Astrocyte of the cerebellum (primary cell): ENCODE measurements at places on chromosomes 5 and 9.

GRCh38 chr9:38334234-38334633 lies 58.3 kb upstream of the ALDH1B1 start:
- DNase-seq: no peak

DNA sequence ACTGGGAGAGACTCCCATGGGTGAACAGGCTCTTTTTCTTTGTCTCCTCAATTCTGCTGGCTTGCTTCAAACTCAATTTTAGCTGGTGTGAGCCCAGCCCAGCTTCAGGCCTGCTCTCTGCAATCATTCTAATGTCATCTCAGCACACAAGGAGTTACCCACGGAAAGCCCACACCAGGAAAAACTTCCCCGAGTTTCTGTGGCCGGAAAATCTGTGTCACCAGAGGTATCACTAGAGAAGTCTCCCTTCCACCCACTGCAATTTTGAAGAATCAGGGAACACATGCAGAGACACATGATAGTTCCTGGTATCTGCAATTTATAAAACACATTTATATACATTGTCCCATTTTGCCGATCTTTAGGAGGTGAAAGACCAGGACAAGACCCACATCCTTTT lies 13.5 kb upstream of the NDFIP1 start:
- no peak for DNase-seq

DNA sequence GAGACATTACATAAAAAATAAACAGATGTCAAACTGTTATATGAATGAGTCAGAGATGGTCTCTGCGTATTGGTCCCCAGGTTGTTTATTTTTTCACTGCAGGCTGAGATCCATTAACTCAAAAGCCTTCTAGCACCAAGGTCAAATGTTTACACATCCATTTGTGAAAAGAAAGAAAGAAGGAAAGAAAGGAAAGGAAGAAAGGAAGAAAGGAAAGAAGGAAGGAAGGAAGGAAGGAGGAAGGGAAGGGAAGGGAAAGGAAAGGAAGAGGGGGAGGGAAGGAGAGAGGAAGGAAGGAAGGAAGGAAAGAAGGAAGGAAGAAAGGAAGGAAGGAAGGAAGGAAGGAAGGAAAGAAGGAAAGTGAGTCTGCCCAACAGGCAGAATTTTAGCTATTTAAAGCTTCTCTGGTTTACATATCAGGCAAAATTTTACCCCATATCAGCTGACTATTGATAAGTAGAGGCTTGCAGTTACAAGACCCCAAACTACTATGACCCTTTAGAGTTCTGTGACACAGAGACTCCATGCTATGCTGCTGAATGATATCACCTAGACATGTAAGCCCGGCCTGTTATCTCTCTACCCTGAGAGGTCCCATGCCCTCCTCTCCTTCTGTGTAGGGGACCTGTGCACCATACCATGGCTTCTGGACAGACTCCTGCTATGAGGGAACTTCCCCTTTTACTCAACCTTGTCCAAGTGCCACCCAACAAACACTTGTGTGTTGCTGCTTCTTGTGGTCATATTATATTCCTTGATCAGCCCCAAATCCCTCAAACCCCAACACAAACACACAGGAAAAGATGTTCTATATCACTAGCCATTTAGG lies 59.0 kb downstream of the DRD1 start:
- no peak for DNase-seq

DNA sequence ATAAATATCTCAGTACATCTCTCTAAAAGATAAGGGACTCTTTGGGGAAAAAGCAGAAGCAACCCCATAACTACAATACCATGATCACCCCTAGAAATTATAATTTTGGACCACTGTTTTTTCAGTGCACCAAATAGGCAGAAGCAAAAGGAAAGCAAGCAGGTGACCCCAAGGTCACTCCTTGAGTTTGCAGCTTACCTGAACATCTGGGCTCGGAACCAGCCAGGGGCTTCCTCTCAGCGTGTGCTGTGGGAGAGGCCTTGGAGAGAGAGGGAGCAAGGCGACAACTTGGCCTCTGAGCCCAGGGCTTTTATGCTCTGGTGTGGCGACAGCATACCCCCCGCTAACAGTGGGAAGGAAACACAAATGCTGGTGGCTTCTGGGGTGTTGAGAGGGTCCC lies 16.8 kb downstream of the BNIP1 start:
- no peak for DNase-seq

DNA sequence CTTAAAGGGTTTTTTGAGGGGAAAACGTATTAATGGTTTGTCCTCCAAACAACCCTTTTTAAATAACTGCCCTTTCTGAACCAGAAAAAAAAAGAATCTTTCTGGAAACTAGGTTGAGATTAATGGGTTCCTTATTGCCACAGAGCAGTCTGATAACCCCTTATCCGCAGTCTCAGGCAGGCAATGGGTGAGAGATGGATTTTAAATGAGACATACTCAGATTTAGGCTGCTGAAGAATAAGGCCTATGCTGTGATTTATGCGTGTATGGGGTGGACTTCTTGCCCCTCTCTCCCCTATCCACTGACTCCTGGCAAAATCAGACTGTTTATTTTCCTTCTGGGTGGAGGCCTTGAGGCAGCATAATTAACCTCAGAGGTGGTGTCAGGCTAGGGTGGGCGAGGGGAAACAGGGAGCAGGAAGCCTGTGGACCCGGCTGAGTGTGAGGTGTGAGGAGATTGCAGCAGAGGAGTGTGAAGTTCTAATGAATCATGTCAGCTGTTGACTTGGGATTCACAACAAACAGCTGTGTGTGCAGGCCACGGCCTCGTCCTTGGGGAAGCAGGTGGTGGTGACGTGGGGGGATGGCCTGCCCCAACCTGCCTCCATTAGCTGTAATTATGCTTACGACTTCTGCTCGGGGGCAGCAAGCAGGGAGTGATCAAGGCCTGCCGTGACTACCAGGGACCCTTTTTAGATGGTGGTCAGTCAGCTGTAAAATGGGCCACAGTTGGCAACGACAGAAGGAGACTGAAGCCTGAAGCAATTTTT lies 196.4 kb downstream of the SEMA6A start:
- no peak for DNase-seq

- DNase-seq: no peak
These were observed 482 bp downstream of the TESK1 start for GRCh38 chr9:35605351-35606137.

DNA sequence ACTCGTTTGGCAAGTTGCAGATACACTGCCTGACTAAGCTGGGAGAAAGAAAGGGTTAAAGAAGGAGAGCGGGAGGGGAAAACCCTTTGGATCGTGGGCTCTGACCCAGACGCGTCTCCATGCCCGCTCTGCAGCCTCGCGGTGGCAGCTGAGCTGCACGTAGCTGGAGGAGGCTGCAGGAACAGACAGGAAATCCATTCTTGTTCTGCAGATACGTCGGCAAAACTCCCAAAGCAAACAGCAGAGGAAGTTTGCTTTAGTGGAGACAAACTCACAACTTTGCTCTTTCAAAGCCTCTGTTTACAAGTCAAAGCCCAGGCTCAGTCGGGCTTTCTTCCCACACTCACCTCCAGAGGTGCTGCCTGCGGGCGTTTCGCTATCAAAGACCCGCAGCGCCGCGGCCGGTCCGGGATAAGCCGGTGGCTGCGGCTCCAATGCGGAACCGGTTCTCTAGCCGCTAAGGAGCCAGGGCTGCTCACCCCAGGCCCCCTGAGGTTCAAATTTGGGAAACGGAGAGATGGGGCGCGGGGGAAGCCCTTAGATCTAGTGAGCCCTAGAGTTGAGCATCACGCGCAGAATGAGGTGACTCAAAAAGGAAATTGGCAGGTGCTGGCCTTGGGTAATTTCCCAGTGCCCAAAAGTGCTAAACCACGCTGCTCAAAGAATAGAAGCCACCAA lies 60.7 kb downstream of the MAT2B start:
- no peak for DNase-seq

- no peak for DNase-seq
These were observed 57.6 kb downstream of the TMOD1 start for GRCh38 chr9:97559111-97559514.

DNA sequence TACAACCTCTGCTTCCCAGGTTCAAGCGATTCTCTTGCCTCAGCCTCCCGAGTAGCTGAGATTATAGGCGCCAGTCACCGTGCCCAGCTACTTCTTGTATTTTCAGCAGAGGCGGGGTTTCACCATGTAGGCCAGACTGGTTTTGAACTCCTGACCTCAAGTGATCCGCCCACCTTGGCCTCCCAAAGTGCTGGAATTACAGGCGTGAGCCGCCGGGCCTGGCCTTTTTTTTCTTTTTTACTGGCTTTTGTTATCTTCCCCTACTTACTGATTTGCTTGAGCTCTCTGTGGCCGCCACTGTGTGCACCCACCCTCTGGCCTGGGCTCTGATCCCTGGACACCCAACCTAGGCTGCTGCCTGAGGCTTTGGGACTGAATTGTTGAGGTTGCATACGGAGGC lies 60.3 kb downstream of the ANKRD33B start:
- DNase-seq: no peak

DNA sequence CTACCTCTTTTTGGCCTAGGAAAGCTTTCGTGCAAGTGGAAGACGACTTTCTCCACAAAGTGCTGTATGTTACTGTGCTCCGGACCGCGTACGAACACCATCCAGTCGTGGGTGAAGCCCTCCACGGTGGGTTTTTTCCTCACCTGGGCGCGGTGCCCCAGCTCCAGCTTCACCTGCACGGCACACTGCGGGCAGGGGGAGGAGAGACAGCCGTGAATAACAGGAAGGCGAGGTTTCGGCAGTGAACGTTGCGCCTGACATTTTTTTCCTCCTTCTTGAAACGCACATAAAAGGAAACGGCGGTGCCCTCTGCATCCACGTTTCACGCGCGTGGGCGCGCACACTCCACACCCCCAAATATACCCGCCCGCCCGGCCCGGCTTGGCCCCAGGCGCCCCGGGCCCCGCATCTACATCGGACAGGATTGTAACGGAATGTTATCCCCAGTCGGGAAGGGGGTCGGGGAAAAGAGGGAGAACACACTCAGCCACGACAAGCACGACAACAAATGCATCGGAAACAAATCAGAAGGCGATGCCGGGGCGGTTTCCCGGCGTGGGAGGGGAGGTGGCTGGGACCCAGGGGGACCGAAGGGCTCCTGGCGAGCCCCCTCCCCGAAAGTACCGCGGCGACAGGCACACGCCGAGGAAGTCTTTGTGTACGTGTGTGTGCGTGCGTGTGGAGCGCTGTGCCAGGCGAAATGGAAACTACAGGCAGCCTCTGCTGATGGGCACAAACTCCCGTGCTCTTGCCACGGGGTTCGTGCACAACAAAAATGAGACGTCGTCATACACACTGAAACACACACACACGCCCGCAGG lies 1.4 kb downstream of the MLLT3 start:
- no peak for DNase-seq

- DNase-seq: no peak
These were observed 84.4 kb downstream of the DAPK1 start for GRCh38 chr9:87581949-87582637.

GRCh38 chr5:95441636-95442035 lies 50.5 kb downstream of the FAM81B start:
- DNase-seq: no peak

DNA sequence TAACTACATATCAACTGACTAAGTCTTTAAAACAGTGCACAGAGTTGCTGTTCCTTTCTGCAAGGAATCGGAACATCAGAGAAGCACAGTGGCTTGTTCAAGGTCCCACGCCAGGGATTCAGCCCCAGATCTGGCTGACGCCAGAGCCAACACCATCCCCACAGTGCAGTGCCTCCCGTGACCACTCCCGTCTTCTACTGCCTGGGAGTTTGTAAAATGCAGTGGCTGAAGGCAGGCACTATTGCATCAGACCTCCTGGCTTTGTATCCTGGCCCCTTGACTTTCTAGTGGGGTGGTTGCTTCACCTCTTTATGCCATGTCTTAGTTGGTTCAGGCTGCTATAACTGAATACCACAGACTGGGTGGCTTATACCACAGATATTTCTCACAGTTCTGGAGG lies 131.0 kb downstream of the NSG2 start:
- DNase-seq: no peak

DNA sequence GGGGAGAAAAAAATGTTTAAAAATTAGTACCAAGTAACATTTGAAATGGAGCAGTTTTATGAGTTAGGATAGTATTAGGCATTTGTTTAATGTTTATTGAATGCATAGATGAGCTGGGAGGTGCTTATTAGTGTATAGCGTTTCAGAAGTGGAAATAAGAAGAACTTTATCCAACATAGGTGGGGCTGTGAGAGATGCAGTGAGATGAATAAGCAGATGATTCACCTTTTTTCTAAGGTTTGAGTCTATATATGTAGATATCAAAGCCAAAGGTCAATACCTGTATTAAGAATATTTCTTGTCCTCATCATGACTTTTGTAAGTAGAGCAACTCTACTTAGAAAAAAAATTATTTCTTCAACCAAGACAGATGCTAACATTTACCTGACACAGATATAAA lies 54.6 kb upstream of the POU4F3 start:
- DNase-seq: no peak

- no peak for DNase-seq
These were observed 2.1 kb downstream of the GPR150 start for GRCh38 chr5:95621839-95622629.

GRCh38 chr5:139222346-139222745 lies 24.2 kb upstream of the SIL1 start:
- DNase-seq: no peak

GRCh38 chr9:5899292-5899691 lies 8.6 kb downstream of the MLANA start:
- DNase-seq: no peak

DNA sequence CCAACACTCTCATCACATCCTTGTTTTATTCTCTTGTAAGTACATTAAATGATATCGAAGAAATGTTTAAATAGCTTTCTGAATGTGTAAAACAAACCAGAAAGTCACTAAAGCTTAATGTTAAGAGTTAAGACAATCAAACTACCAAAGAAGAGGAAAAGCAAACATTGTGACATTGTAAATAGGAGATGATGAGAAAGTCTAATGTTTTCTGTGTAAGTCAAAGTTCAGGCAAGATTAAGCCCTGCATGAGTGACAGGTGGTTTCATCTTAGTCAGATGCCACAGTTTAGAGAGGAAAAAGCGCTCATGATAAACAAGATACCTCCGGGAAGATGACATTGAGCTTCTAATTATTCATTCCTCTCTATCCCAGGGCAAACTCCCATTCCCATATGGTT lies 50.9 kb upstream of the PHYKPL start:
- no peak for DNase-seq

GRCh38 chr5:53913941-53914340 lies 353.5 kb downstream of the NDUFS4 start:
- DNase-seq: no peak

- no peak for DNase-seq
These were observed 63.6 kb upstream of the SLC28A3 start for GRCh38 chr9:84404095-84404686.

- DNase-seq: no peak
These were observed 42.6 kb downstream of the LPAR1 start for GRCh38 chr9:110995420-110996340.

GRCh38 chr5:67620424-67621397 lies 424.1 kb upstream of the CD180 start:
- DNase-seq: no peak

DNA sequence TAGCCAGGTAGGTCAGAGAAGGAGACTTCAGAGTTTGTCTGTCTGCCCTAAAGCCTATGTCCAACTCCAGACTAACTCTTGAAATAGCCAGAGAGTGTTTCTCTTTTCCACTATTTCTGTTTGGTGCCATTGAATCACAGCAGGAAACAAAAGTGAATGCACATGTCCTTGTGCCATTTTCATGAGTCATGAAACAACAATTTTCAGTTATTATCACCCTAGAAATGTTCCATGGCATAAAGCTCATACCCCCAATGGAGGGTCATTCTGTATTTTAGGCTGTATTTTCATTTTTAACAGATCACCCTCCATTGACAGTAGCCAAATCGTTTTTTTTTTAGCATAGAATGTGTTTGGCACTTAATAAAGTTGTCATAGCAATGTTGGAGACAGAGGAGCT lies 124.7 kb downstream of the PAPPA start:
- no peak for DNase-seq

GRCh38 chr5:143968071-143968878 lies 156.3 kb downstream of the HMHB1 start:
- peak; percentile 52 for DNase-seq
